ENCODE measurements at places on chromosomes 4 and X.

DNA sequence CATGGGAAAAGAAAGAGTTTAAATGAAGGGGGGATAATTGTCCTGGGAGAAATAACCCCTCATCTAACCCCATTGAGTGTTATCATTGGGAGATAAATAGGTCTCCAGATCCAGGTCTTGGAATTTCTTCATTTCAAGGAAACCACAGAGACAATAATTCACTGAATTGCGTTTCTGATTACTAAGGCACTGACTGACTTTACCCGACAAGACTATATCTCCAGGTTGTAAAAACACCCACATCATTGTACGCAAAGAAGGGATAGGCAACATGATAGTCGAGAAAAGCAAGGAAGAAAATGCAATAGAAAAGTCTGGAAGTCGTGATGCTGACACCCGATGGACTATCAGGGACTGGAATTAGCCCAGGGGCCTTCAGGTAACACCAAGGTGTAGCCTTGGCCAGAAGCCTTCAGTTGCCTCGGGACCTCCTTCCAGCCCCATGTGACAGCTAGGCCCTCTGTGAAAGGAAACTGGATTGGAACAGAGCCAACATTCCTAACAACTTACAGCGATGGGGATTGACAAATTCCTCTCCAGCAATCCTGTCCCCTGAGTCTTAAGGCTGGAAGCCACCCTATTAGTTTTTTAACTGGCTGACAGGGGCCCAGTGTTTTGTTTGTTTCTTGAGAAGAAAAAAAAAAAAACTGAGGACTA lies 46.5 kb upstream of the RAB9B start:
- peak; percentile 35 for DNase-seq

- DNase-seq = peak; percentile 82
Observed at GRCh38 chr4:122776916-122777315, 44.4 kb downstream of the BBS12 start.

GRCh38 chr4:73452953-73453700 lies 17.1 kb downstream of the AFP start:
- DNase-seq = no peak

GRCh38 chrX:23729214-23729613 lies 13.9 kb downstream of the ACOT9 start:
- no peak for DNase-seq

DNA sequence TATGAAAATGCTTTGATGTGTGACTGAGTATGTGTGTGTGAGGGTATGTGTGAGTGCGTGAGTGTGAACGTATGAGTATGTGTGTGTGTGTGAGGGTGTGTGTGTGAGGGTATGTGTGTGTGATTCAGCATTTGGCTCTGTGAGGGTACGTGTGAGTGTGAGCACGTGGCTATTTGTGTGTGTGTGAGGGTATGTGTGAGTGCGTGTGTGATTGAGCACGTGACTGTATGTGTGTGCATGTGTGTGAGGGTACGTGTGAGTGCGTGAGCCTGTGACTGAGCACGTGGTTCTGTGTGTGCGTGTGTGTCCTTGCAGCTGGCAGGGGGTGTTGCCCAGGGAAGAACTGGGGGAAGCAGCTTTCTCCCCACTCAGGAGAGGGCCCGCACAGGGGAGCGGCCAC lies 16.1 kb upstream of the PPP2R3B start:
- no peak for DNase-seq

All from LoVo (cell line).